ENCODE measurements at places on chromosomes 1 and 21. TPM values are rescaled to one million over a fixed set of nuclear protein-coding genes. Genes with fewer than 3 reads are reported as not detected.

Gene ODR4
- 64.4 TPM for total RNA-seq

Gene LRRC7
- 159 TPM for total RNA-seq

Gene PTGER3
- 2.4 TPM for total RNA-seq

Gene UTP11
- 49.7 TPM for total RNA-seq

Data from frontal cortex (tissue), 4 donors.